ENCODE measurements at places on chromosomes 1 and 21. TPM values are rescaled to one million over a fixed set of nuclear protein-coding genes. Genes with fewer than 3 reads are reported as not detected.
A peak's percentile ranks its signal among the peaks of the same experiment; 100 is the strongest.

DNA sequence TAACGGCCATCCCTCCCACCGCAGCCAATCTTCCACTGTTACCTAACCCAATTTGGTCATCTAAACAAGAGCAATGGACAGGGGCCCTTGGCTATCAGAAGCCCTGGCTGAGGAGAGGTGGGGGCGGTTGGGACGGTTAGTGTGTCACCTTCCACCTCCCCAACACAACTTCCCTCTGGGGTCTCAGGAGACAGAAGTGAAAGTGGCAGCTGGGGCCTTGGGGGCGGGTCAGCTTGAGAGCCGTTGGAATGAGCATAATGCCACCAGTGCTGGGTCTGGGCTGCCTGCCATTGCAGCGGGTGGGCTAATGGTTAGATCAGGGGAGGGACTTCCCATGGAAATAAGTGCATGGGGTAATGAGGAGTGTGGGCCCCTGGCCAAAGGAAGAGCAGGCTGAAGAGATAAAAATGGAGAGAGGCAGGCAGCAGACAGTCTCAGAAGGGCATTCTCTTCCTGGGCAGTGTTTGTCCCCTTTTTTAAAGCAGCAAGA, 7.9 kb downstream of the MEF2D start:
- DNase-seq = peak; percentile 70

SIK1 gene
- 79.7 TPM for total RNA-seq

GRCh38 chr1:115340879-115341278, 2.8 kb upstream of the NGF start:
- DNase-seq = no peak

DNA sequence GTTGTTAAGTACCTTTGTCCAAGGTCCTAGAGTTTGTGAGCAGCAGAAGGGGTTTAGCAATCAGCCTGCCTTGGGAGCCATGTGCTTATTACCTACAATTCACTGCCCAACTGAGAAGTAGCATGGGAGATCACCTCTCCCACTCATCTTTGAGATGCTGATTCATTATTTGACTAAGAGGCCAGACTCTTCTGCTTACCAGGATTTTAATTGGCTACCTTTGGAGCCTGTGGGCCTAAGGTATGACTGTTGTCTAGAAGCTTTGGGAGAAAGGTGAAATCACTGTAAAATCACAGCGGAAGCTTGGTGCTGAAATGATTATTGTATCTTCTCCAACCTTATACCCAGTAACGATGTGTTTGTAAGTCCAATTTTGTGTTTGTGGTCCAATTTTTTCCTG, 213.4 kb downstream of the ST6GALNAC3 start:
- no peak for DNase-seq

- no peak for DNase-seq
Observed at GRCh38 chr1:6491480-6491962, at the start of gene PLEKHG5. TSS of gene PLEKHG5 (minus strand) at chr1:6491667. CDS start at chr1:6477571, 14,096 bp downstream.

- DNase-seq = no peak
Observed at GRCh38 chr1:118023199-118023598, 93.7 kb downstream of the WDR3 start.

DNA sequence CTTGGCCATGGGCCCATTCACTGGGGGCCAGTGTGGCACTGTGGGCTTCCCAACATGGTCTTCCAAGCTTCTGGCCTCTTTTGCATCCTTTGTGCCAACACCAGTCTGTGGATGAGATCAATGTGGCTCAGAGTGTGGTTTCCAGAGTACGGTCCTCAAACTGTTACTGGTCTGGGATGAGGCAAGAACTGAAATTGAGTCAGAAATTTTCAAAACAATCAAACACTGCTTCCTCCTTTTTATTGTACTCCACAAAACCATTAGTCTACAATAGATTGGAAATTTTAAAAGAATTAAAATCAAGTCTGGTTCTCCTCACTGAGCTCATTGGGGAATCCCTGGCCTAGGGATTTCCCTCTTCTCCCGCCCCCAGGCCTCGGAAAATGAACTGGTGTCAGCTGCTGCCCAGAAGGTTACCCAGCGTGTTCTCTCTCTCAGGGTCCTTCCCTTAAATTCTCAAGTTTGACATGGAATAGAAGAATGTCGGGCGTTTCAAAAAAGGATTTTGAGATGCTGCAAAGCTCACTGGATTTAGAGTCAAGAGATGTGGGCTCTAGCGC, 222.0 kb downstream of the SDCCAG8 start:
- no peak for DNase-seq

- no peak for DNase-seq
Observed at GRCh38 chr21:29288239-29288638, 10.5 kb upstream of the BACH1 start.

DNA sequence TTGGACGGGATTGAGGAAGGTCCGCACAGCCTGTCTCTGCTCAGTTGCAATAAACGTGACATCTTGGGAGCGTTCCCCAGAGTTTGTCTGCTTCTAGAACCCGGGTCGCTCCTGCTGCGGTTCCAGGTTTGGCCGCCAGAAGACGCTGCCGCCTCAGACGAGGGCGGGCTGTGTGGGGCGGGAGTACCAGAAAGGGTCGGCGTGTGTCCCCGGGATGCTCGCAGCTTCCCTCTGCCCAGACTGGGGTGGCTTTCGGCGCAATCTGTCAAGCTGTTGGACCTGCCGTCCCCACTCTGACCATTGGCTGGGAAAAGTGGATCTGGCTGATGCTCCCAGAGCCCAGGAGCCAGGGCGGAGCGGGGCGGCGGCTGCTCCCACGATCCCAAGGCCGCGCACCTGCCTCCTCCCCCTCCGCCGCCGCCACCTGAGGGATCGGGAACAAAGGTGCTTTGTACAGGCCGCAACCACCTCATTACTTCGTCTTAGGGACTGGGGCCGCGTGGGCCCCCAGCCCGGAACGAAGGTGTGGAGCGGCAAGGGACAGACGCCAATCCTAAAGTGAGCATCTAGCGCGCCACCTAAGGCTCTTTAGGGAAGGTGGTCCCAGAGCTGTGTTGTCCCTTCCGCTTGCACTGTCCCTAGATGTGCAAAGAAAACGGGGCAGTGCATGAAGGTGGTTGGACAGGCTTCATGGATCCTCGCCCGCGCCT, 683 bp upstream of the EFNA4 start:
- peak; percentile 69 for DNase-seq

DNA sequence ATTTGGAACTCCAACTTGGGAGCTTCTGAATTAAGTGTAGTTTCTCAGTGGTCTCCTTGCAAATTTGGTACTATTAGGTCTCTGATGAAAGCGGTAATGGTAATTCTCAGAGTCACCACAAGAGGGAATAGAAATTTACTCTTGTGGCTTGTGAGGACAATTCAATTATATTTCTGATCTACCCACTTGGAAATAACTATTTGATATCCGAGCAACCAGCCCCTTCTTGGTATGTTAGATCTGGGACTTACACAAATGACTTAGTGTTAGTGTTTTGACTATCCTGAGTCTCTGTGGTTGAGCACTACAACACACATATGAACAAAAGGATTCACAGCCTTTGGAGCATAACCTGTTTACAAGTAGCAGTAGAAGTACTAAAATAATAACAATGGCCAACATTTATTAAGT, 68.1 kb downstream of the RPS6KA1 start:
- DNase-seq = peak; percentile 69

PLEKHN1 gene
- total RNA-seq = 6.3 TPM

ADAMTS1 gene
- total RNA-seq = 51.5 TPM

DNA sequence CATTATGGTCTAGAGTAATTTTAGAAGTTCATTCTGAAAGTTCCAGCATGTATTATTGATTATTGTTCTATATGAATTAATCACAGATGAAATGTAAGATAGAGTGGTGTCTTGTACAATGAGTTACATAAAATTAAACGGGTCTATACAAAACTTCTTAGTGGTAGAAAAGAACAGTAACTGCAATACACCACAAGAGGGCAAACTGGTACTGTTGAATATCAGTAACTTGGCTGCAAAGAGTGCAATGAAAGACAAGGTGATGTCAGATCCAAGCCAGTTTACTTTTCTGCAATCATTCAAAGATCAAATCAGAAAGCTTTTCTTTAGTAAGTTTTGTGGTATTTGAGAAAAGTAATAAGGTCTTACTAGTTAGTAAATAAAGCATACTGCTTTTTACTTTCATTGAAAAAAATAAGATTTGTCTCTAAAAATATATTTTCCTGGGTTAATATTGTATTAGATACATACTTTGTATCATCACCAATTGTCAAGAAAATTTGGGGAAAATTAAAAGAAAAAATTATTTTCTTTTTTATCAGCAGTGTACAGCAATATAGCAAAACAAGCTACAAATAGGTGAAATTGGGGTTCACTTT, 66.4 kb upstream of the BTG3 start:
- DNase-seq = peak; percentile 82

DNA sequence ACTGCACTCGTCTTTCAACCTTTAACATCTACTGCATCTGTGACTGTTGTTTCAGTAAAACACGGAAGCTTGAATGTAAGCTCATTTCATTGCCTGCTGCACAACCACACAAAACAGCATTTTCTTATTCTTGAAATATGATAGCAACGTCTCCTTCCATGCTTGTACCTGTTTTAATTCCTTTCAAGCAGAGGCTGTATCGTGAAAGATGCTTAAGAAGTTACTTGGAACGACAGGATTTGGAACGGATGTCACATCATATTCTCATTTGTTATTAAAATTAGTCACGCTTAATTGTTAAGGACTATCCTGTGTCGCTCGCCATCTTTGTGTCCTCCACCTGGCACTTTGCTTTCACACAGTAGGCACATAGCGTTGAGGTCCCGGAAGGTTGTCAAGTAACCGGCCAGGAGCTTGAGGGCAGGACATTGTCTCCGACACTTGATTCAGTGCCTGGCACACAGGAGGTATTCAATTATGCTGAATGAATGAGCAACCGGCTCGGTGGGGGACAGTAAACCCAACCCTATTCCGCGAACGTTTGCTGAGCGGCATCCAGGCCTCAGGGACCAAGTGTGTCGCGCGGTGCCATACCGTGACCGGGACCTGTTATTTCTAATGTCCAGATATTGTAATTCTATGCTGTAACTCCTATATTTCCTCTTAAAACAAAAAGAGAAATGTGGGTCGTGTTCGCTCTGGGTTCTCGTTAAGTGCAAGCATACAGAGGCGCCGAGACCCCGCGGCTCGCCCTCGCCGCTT, 499 bp upstream of the SH3GLB1 start:
- DNase-seq = no peak

- DNase-seq = no peak
Observed at GRCh38 chr1:151128800-151129199, 17.6 kb downstream of the SEMA6C start.

DNA sequence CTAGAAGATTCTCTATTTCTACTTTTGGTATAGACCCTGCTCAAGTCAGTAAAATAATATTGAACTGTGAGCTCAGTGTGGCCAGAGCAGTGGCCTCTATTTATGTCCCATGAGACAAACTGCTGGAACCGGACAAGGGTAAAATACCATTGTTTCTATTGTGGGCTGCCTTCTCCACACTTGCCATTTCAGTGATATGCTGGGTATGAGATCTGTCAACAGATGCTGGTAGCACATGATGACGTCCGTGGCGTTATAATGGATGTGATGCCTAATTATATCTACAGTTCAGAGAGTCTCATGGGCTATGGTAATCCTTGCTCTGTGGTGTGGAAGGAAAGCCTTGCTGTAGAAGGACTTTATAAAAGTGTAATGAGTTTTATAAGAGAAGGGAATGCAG, 2.4 kb downstream of the ACTN2 start:
- peak; percentile 77 for DNase-seq

- DNase-seq = no peak
Observed at GRCh38 chr1:59146056-59146455, 150.8 kb upstream of the FGGY start.

DNA sequence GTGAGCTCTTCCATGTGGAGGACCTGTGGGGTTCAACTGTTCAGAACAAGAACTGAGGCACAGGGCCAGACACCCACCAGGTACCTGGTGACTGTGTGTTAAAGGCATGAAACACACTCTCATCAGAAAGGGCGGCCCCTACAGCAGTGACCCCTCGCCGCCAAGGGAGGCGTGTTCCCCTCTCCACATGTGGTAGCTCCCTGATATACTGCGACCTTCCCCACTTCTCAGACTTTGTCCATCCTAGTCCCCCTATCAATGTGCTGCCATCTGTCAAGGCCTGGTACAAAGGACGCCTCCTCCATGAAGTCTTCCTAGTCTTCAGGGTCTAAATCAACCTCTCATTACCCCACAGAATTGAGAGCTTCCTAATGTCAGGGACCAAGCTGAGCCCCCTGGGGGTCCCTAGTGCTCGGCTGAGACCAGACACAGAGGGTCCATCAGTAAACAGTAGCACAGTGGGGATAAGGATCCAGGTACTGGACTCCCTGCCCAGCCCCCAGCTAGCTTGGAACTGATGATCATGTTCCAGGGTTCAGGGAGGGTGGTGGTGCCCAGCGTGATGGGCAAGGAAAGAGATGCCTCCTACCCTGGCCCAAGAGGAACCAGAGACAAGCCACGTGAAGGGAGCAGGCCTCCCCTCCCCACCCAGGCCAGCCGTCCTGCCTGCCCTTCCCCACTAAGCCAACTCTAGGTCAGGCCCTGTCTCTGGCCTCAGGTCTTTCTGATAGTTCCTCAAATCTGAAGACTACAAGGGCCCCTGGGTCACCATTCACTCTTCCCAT, 10.3 kb downstream of the SDC3 start:
- no peak for DNase-seq

AMY2B gene
- 29.7 TPM for total RNA-seq

ZMYM1 gene
- 22.2 TPM for total RNA-seq

- no peak for DNase-seq
Observed at GRCh38 chr1:225847610-225848009, 34.6 kb downstream of the TMEM63A start.

Data from tongue (tissue), 3 donors.